Heart right ventricle (tissue), 16 donors: ENCODE measurements at places on chromosomes 16 and 17. TPM values are rescaled to one million over a fixed set of nuclear protein-coding genes. Genes with fewer than 3 reads are reported as not detected.

SLC13A2 gene
- not detected for total RNA-seq

AOC2 gene
- 0.39 TPM for total RNA-seq

- DNase-seq: no peak
- H3K4me1 ChIP-seq: no peaks in the 10 kb centered on the region
- H3K27ac ChIP-seq: no peak overlapping the region
- H3K36me3 ChIP-seq: no peaks in the 10 kb centered on the region
- no peak overlapping the region for H3K4me3 ChIP-seq
These were observed 282.0 kb downstream of the BCAS3 start for GRCh38 chr17:60959696-60960095.

DNA sequence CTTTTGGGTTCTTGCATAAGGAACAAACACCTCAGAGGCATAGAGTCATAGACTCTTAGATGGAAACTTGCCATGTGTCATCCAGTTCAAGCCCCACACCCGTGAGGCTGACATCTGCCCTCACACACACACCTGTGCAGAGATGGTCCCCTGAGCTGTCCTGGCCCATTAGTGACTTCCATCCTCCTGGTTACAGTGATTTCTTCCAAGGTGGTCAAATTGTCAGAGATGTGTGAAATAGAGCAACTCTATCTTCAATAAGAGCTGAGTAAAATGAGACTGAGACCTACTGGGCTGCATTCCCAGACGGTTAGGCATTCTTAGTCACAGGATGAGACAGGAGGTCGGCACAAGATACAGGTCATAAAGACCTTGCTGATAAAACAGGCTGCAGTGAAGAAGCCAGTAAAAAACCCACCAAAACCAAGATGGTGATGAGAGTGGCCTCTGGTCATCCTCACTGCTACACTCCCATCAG lies 342.2 kb upstream of the TNRC6C start:
- no peak overlapping the region for H3K27ac ChIP-seq
- no peak overlapping the region for H3K4me3 ChIP-seq
- no peaks in the 10 kb centered on the region for H3K27me3 ChIP-seq
- H3K36me3 ChIP-seq: no peaks in the 10 kb centered on the region
